NCI-H2081 treated with DMSO at 0.1 percent for 48 hours (cell line): ENCODE measurements at places on chromosomes 6 and 20.

- DNase-seq, result no peak
Observed at GRCh38 chr6:3523966-3524365, 67.1 kb upstream of the SLC22A23 start.

DNA sequence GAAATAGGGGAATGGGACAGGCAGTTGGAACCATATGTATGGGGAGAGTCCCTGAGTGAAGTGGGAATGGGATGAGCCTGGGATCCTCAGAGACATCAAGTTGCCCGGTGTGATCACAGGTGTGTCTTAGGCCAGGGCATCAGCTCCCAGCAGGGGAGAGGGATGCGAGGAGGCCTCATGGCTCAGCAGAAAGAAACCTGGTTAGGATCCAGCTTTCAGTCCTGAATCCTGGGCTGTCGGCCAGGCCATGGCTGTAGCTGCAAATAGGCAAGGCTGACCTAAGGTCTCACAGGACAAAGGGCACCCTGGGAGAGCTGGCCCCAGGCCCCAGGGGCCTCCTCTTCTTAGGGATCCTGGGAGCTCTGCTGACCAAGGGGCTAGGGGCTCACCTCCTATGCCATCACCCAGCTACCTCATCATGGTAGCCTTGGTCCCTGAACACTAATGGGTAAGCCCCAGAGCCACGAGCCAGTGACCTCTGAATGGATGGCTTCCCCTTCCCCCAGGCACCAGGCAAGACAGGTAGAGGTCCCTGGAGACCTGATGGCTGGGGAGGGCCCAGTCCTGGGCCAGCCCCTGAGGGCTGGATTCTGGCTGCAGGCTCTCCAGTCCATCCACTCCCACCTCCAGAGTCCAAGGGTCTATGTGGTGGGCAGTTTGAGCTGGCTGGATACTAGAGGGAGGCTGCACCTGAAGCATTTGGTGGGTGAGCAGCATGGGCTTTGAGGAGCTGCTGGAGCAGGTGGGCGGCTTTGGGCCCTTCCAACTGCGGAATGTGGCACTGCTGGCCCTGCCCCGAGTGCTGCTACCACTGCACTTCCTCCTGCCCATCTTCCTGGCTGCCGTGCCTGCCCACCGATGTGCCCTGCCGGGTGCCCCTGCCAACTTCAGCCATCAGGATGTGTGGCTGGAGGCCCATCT is at the start of gene SLC22A7:
TSS of gene SLC22A7 (plus strand) at position 617 of the 921 bp plus-strand sequence. CDS start at position 716, 99 bp downstream.
- DNase-seq, result no peak

GRCh38 chr6:28402197-28402596 is 2.6 kb upstream of the ZSCAN12 start:
- DNase-seq, result no peak

GRCh38 chr20:50693001-50693400 is 1.7 kb upstream of the RIPOR3 start:
- no peak for DNase-seq

DNA sequence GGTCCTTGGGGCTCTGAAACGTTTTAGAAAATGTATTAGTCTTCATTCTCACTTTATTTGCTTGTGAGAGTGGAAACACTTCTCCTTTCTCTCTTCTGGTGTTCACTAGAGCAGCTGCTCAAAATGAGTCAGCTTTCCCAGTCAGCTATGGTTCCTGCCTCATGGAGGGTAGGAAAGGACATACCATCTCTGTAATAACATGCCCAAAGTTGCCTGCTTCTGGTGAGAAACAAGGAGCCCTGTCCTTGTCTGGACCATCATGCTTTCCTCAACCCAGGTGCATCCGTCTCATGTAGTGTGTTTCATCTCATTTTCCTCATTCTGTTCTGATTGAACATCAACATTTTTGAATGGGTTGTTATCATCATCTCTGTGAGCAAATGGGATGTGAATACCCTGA is 17.1 kb upstream of the TINAG start:
- DNase-seq, result no peak

DNA sequence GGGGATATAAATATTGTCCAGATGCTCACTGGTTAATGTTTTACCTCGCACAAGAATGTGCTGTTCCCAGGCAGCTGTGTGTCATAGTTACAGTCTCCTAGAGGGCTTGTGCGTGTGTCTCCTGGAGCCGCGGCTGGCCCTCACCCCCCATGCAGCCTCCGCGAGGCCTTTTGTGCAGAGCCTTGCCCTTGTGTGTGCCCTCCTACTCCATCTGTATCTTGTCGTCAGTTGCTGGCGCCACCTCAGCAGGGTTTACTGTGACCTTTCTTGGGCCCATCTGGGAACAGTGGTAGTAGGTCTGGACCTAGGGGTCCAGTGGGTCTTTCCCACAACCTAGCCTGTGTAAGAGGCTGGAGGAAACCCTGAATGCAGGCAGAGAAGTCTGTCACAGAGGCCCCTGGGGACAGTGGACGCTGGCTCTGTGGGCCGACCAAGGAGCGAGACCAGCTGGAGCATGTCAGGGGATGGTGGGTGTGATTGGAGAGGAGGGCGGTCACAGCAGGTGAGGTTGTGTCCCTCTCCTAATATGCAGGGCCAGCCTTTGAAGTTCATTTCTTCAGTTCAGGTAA is 35.2 kb downstream of the PPP1R14C start:
- no peak for DNase-seq
